HAP-1 (cell line): ENCODE measurements at places on chromosomes 4 and X.

DNA sequence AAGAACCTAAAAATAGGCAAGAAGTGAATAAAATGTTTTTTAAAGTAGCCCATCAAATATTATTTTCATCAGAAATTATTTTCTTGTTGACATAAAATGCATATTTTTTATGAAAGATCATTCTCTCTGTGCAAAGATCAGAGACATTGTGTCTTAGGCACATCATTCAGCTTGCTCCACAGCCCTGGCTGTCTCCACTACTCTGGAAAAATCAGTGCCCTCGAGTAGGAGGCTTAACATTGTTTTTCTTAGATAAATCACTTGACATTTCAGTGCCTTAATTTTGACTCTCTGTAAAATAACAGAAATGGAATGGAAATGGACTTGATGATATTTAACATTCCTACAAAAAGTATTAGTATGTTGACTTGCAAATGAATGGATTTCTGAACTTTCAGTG lies 77.9 kb downstream of the FAT4 start:
- DNase-seq = peak; percentile 44

GRCh38 chr4:8328866-8329559 lies 59.5 kb downstream of the HTRA3 start:
- DNase-seq = no peak

GRCh38 chr4:80201252-80202151 lies 4.2 kb downstream of the PRDM8 start:
- no peak for DNase-seq

DNA sequence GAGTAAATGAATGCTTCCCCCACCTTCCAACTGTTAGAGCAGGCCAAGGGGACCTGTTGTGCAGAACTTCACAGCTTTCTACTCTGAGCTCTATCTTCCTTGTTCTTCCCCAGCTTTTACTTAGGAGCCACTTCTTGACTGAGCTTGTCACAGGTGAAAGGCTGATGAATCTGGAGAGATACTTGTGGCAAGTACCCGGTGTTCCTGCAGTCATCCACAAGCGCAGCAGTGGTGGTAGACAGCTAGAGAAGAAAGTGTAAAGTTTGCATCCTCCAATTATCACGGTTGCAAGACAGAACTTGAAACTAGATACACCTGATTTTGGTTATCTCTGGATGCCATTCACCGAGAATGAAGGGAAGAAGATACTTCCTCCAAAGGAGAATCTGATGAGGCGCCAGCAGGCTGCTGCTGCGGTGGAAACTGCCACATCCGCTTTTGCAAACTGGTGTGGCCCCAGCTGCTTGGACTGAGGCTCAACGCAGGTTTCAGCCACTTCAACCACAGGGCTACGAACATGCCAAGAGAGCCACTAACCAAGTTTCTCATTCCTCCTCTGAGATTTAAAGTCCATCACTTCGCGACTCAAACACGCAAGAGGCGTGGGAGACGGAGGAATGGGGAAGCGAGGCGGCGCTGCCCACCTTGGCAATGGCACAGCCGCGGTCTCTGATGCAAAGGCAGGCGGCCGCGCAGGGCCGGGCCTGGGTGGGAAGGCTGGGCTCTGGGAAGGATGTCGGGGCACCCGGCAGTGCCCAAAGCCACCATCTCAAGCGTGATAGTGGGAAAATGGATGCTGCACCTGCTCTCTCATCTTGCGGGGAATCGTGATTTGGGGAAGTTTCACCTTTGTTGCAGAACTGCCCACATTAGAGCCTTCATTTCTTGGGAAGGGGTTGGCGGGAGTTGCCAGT lies 1.3 kb upstream of the FHIP1A start:
- DNase-seq = no peak

GRCh38 chrX:109378281-109378680 lies 103.6 kb downstream of the GUCY2F start:
- DNase-seq = no peak

GRCh38 chr4:169179609-169180521 lies 90.9 kb downstream of the SH3RF1 start:
- DNase-seq = peak; percentile 71

DNA sequence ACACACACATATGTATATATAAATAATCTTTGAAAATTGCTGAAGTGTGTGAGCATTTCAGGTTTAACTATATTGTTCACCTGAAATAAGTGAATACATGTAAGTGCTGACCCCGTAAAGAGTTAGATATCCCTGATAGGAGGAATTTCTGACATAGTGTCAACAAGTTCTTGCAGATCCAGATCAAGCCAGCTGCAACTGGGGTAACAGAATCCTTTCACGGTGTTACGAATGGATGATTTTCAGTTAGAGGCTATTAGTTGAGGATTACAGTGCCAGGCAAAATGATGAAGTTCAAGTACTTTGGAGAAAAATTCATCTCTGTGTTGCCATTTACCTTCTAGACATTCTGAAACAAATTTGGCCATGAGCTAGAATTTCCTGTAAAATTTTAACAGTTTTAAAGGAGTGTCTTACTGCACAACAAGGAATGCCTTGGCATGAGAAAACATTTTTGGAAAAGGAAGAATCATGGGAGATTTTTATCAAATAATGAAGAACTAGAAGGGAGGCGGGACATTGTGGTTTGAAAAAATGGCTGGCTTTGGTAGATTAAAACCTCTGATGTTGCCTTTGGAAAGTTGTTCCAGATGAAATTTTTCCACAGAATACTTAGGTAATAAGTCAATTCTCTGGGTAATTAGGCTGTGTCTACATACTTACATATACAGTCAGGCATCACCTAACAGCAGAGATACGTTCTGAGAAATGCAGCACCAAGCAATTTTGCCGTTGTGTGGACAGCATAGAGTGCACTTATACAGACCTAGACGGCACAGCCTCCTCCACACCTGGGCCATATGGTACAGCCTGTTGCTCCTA lies 84.4 kb upstream of the FAT1 start:
- DNase-seq = no peak
